ENCODE measurements at places on chromosomes 16 and 17.

- no peak for DNase-seq
Measured at GRCh38 chr16:84143784-84144199, 1.2 kb downstream of the HSDL1 start.

- no peak for DNase-seq
Measured at GRCh38 chr17:78075545-78075944, 53.0 kb downstream of the TMC6 start.

DNA sequence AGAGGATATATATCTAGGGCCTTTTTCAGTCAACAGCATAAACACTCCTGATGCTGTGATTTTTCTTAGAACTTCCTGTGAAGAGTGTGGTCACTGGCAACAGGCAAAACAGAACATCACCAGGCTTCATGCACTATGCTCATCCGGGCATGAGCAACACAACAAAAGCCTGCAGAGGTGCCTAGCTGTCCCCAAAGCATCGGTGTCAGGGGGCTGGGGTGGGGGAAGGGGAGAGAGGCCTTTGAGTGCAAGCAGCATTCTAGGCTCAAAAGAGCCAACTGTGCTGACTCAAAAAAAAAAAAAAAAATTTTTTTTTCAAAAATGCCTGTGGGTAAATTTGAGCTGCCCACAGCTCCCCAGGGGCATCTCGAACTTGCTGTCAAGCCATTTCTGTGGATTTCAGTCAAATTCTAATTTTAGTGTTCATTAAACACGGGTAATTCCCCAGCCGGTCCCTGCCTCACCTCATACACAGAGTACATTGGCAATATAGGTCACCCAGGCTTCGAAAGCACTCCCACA is 194.6 kb upstream of the DYNLRB2 start:
- no peak for DNase-seq

DNA sequence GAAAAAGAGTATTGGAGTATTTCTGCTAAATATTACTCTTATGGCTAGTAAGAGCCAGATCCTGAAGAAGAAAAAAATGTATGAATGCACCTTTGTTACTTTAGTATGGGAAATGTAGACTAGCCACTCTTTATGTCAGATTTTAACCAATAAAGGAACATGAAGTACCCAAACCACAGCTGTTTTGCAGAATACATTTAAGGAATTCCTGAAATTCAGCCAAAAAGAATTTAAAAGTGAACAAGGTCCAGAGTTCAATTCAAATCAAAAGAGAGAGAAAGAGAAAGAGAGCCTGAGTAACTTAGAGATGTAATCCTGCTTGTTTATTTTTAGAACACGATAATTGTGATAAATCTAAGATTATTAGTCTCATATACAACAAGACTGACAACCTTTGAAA is 1.2 kb downstream of the KCNJ16 start:
- no peak for DNase-seq

GRCh38 chr16:55470533-55471371 is 8.2 kb upstream of the MMP2 start:
- DNase-seq = peak; percentile 79

DNA sequence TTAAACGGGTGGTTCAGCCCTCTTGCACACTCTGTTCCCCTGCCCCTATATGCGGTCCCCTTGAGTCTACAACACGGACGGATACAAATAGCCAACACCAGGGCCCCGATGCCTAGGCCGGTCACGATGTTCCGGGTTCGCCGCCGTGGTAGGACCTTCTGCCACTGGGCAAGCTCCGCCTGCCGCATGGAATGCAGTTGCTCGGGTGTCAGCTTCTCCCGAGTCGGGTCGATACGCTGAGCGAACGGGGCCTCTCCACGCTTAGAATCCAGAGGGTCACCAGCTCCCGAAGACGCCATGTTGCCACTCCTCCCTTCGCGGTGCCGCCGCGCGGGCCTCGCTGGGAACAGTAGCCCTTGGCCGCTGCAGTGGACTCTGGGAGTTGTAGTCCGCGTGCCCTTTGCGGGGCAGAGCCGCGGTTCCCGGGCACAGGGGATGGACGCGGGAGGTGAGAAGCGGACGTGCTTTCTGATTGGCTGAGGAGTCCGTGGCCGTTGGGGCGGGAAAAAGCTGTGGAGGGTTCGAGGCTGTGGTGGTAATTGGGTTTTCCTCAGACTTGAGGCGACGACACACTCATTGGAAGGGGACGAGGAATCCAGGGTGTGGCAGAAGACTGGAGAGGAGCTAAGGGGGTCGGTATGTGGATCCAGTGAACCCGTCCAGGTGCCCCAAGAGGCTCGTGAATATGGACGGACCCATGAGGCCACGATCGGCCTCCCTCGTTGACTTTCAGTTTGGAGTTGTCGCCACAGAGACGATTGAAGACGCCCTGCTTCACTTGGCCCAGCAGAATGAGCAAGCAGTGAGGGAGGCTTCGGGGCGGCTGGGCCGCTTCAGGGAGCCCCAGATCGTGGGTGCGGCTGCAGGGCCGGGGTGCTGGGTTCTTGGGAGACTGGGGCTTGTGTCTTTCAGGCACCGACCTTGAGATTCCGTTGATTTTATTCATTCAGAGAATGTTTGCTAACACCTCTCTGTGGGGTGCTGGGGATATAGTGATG is at the start of the genes CNTD1 and COA3:
Gene CNTD1 (plus strand): TSS at position 479 of the 998 bp plus-strand sequence. CDS start 207 bp downstream, at position 686.
Gene COA3 (minus strand): TSS at position 322 of the 998 bp plus-strand sequence. CDS start 23 bp downstream, at position 299.
- DNase-seq = peak; percentile 85

DNA sequence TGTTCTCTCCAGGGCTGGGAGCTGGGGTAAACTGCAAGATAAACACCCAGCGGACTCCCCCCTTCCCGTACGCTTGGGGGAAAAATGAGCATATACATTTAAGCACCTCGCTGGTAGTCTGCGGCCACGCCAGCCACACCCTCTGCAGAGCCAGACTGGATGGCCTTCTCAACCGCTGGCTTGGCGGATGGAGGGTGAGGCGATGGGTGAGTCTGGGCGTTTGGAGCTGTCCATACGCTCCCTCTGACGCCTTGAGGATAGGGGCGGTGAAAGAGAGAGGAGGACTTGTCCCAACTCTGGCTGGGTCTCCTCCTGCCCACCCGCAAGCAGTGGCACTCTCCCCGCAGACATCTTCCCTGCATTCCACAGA is 1.0 kb downstream of the ITGA3 start:
- DNase-seq = no peak

- DNase-seq = no peak
Measured at GRCh38 chr16:54783226-54783625, 147.4 kb upstream of the IRX5 start.

- no peak for DNase-seq
Measured at GRCh38 chr17:18977021-18977420, 25.1 kb downstream of the SLC5A10 start.

DNA sequence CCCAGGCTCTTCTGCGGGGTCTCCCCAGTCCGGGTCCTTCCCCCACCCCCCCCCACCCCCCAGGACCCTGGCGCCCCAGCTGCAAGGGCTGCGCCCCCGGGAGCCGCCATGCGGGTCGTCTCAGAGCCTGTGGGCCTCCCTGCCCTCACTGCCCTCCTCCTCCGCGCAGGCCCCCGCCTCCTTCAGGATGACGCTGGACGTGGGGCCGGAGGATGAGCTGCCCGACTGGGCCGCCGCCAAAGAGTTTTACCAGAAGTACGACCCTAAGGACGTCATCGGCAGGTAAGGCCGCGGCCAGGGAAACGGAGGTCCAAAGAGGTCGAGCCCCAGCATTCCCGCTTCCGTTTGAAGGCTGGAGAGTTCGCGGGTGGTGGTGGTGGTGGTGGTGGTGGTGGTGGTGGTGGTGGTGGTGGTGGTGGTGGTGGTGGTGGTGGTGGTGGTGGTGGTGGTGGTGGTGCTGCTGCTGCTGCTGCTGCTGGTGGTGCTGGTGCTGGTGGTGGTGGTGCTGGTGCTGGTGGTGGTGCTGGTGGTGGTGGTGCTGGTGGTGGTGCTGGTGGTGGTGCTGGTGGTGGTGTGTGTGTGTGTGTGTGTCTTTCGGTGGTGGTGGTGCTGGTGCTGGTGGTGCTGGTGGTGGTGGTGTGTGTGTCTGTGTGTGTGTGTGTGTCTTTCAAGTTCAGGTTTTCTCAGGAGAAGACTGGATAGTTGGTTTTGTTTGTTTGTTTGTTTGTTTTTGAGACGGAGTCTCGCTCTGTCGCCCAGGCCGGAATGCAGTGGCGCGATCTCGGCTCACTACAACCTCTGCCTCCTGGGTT is 615 bp downstream of the PHKG2 start:
- DNase-seq = no peak

- no peak for DNase-seq
Measured at GRCh38 chr16:56983211-56983751, 6.1 kb upstream of the NLRC5 start.

DNA sequence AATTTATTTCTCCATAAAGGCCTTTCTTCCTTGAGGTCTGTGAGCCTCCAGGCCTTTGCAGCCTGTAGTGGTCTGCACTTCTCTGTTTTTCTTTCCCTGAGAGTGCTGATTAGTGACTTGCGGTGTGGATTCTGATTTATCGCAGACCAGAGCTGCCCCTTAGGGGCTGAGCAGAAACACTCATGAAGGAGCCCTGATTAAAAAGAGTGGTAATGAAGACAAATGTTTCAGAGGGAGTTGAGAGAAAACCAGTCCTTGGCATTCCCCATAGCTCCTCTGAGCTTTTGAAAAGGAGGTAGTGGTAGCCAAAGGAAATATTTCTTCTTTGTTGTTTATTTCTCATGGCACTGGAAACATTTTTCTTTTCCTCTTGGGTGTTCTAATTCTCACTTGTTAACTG is 268.1 kb upstream of the TBX2 start:
- DNase-seq = no peak

GRCh38 chr17:72351884-72352346 is 231.1 kb downstream of the SOX9 start:
- no peak for DNase-seq
